ENCODE measurements at places on chromosomes 5 and 9.

- DNase-seq = no peak
These were observed 32.4 kb downstream of the MUSK start for GRCh38 chr9:110700953-110701352.

DNA sequence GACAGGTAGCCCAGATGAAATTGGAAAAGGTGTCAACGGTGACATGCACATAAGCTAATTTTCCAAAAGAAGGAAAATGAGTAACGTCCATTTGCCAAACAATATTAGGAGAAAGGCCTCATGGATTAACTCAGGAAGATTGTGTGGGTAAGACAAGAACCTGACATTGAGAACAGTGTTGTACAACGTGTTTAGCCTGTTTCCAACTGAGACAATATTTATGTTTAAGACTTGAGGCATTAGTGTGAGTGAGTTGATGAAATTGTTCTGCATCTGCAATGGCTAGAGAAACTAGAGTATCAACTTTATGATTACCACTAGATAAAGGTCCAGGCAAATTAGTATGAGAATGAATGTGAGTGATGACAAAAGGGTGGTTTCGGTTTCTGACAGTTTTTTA, 191.3 kb upstream of the RAI14 start:
- no peak for DNase-seq

GRCh38 chr5:172659909-172660628, 19.0 kb downstream of the NEURL1B start:
- no peak for DNase-seq

GRCh38 chr9:113941056-113941455, 64.9 kb downstream of the ZNF618 start:
- DNase-seq = no peak

GRCh38 chr5:34967540-34967939, 38.2 kb downstream of the DNAJC21 start:
- no peak for DNase-seq

- no peak for DNase-seq
These were observed 48.3 kb downstream of the STRBP start for GRCh38 chr9:123220127-123220526.

- DNase-seq = peak; percentile 40
These were observed 24.5 kb downstream of the C9orf152 start for GRCh38 chr9:110183208-110184145.

DNA sequence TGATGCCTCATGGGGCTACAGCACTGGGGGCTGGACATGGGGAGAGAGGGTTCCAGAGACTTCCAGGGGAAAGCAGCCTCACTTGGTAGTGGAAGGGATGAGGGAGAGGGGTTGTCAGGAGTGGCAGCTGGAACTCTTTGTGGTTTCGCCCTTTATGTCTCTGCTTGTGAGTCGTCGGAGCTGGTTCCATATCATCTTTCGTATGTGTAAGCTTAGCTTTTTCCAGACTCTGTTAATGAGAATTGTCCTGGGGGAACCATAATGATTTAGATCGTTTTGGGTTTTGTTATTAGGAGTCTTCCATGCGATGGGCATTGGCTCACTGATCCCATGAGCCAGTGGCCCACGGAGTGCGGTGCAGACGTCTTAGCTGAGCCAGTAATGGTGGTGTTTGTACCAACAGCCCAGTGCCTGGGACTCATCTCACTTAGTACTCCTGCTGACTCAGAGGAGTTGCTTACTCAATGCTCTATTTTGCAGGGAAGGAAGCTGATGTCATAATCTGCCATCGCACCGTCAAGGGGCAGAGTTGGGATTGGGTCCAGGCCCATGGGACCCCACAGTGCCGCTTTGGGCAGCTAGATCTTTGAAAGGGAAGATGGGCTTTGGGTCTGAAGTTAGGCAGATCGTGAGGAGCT, 48.5 kb downstream of the NEK6 start:
- DNase-seq = no peak

GRCh38 chr9:107340920-107341632, 58.0 kb downstream of the RAD23B start:
- peak; percentile 59 for DNase-seq

- no peak for DNase-seq
These were observed 43.1 kb downstream of the PDZD2 start for GRCh38 chr5:31682025-31682424.

DNA sequence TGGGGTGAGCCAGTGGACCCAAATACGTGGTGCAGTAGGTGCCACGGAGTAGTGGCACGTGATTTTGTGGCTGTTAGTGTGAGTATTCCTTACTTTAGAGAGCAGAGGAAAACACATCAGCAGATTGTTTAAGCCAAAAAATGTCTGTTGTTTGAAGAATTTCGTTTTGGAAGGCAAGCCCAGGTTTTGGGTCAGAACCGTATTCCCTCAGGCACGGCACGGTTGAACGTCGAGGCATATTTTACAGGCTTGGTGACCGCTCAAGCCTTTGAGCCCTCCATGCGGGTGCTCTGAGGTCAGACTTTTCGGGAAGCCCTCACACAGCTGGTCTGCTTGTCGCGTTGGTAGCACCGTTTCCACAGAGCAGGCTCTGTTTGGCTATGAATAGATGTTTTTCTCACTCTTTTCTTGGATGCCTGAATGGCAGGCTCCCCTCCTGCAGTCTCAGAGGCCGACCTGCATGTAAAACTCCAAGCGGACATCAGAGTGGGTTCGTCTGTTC, 27.2 kb downstream of the NEK6 start:
- DNase-seq = no peak

GRCh38 chr5:33968211-33969005, 16.1 kb downstream of the SLC45A2 start:
- no peak for DNase-seq

GRCh38 chr9:98998441-98999151, 54.9 kb downstream of the COL15A1 start:
- DNase-seq = peak; percentile 73

- DNase-seq = no peak
These were observed 3.4 kb downstream of the PRRC2B start for GRCh38 chr9:131397100-131397790.

GRCh38 chr5:16853518-16853917, 82.6 kb downstream of the MYO10 start:
- no peak for DNase-seq

DNA sequence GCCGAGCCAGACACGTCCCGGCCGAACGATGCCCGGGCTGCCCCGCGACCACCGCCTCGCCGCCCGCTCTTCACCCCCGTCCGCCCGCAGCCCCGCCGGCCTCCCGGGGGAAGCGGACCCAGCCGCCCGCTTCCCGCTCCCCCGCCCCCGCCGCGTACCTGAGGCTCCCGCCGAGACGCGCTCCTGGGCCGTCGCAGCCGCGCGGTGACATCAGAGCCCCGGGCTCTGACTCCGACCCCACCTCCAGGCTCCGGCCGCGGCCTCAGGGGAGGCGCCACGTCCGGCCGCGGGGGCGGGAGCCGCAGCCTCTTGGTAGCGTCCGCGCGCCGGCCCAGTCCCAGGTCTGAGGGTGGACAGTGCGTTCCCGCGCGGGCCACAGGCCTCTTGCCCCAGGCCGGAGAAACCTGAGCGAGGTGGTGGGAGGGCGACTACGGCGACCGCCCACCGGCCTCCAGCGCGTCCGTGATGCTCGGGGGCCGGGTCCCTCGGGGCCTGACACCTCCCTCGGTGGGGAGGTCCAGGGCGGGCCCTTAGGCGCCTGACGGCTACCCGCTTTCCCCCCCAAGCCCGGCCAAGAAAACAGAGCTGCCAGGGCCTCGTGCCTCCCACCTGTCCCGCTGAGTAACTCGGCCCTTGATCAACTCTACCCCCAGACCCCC, at the start of gene SHROOM1:
SHROOM1 (minus strand) TSS at position 212 of the 659 bp plus-strand sequence. CDS start 4,507 bp downstream, outside the sequence.
- peak; percentile 83 for DNase-seq

DNA sequence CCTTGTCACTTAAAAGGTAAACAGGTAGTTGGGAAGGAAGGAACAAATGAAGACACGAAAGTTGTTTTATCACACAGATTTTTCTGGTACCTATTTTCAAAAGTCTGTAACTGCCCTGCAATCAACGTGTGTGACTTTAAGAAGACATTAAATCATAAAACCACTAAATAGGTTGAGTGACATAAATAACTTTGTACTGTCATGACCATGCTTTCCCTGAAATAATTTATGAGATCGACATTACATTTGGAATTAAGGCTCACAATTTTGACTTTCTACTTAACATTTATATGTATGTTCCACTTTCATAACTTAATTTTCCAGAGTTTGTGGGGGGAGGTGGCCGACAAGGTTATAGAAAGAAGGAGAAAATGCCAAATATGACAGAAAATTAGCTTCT, 181.1 kb downstream of the MLLT3 start:
- DNase-seq = no peak

GRCh38 chr5:54601411-54602230, 84.1 kb downstream of the SNX18 start:
- no peak for DNase-seq

GRCh38 chr5:16712620-16713019, 95.8 kb upstream of the RETREG1 start:
- no peak for DNase-seq

- no peak for DNase-seq
These were observed 10.1 kb downstream of the IGFBPL1 start for GRCh38 chr9:38414040-38414723.

- no peak for DNase-seq
These were observed 6.4 kb upstream of the TEX48 start for GRCh38 chr9:114688379-114688778.

GRCh38 chr5:141119250-141119649, 2.4 kb upstream of the PCDHB4 start:
- DNase-seq = no peak

- no peak for DNase-seq
These were observed 41.5 kb upstream of the MAP1B start for GRCh38 chr5:72065751-72066255.

DNA sequence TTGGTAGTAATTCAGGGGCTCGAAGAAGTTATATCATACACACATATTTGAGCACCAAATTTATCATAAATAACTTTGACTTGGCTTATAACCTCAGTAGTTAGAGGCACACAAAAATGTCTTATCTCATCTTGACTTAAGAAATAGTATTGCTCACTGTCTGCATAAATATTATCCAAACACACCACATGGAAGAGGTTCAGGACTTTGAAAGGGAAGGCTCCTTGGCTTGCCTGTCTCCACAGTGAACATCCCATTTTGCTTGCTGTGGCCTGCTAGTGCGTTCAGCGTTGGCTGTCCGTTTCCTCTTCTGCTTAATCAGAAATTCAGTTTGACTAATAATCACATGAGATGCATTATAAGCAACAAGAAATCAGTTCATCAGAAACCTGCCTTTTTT, 13.9 kb downstream of the GRXCR2 start:
- no peak for DNase-seq

- DNase-seq = no peak
These were observed 7.0 kb upstream of the FUT7 start for GRCh38 chr9:137038916-137039315.

DNA sequence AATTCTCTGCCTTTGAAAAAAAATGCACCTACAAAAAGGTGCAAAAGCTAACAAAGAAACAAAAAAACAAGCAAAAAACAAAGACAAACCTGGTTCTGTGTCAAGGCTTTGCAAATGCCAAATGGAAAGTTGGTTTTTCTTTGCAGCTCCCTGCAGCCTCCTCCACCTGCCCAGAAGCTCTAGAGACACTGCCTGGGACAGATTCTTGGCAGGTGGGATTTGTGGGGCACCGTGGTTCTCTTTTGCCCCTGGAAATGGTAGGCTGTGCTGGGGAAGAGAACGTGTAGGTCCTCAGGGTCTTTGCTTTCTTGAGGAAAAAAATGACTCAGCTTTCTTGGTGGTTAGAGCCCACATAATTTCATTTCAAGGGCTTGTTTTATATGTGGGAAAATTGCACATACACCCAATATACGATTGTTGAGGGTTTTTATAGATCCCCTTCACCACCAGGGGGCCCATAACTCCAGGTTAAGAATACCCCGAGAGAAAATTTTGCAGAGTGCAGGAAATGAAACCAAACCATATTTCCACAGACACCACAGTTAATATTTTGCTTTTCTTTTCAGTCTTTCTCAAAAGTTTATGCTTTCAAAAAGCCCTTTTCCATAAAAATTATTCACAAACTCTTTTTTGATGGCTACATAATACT, 58.7 kb downstream of the NXNL2 start:
- DNase-seq = no peak

DNA sequence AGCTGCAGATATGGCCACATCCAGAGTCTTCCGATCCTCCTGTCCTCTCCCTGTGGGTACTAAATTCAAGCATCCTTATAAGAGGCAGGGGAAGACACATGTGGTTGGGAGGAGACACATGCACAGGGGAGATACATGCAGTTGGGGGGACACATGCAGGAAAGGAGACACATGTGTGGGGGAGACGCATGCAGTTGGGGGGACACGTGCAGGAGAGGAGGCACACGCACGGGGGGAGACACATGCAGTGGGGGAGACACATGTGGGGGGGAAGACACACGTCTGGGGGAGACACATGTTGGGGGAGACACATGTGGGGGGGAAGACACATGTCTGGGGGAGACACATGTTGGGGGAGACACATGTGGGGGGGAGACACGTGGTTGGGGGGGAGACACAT, 21.2 kb upstream of the OLFM1 start:
- DNase-seq = no peak

DNA sequence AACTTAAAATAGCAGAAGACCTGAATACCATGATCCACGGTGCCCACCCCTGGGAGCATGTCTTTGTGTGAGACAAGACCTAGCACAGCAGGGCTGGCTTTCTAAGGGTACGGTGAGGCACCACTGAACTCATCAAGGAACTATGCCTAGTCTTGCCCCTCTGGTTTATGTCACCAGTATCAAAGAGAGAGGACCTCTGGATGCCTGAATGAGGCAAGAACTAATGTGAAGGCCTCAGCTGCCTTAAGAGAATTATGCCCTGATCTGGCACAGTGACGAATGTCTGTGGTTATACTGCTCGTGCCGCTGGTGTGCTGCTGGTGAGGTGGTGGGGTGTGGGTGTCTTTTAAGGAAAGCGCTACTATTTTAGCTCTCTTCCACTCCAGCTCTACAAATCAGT, 23.0 kb downstream of the NREP start:
- no peak for DNase-seq

DNA sequence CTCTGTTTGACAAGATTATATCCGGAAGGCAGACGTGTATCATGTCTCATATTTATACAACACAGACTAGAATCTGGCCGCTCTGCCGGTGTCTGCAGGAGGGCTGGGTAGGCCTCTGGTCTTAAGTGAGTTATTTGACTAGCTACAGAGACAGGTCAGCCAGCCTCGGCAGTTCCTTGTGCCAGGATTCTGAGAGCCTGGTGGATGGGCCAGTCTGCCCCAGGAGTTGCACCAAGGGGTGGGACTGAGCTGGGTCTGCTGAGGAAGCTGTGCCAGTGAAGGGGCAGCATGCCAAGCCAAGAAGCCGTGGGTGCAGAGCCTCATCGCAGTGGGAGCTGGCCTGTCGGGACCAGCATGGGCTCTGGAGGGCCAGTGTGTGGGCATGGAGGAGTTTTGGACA, 7.1 kb downstream of the SNX18 start:
- DNase-seq = no peak

GRCh38 chr5:147539053-147539452, 29.2 kb upstream of the DPYSL3 start:
- no peak for DNase-seq

DNA sequence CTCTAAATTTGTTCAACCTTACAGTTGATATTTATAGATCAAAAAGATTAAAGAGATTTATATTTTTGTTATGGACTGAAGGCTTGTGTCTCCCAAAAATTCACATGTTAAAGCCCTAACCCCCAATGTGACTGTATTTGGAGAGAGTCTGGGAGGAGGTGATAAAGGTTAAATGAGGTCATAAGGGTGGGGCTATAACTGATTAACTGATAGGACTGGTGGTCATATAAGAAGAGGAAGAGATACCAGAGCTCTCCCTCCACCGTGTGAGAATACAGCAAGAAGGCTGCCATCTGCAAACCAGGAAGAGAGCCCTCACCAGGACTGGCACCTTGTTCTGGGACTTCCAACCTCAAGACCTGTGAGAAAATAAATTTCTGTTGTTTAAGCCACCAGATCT, 264.3 kb downstream of the ENC1 start:
- no peak for DNase-seq

All from 8988T (cell line).